SW 1271 (cell line): ENCODE measurements at places on chromosomes 12 and 14.
A peak's percentile ranks its signal among the peaks of the same experiment; 100 is the strongest.

DNA sequence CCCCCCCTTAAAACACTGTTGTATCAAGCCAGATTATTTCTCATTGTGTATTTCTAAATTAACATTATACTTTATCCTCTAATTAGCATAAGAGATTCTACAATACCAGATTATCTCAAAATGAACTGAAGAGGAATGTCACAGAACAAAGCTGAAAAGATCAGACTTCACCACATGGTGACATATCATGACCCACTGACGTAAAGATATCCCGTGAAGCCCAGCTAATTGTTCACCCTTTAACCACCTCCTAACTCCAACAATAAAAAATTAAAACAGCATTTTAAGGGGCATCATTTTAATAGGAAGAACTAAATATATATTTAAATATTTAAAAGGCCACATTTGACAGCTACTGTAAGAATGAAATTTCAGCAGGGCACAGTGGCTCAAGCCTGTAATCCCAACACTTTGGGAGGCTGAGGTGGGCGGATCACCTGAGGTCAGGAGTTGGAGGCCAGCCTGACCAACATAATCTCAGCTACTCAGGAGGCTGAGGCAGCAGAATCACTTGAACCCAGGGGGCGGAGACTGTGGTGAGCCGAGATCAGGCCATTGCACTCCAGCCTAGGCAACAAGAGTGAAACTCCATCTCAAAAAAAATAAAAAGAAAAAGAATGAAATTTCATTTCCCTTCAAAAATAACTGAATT lies 29.0 kb downstream of the CDK17 start:
- DNase-seq = no peak

DNA sequence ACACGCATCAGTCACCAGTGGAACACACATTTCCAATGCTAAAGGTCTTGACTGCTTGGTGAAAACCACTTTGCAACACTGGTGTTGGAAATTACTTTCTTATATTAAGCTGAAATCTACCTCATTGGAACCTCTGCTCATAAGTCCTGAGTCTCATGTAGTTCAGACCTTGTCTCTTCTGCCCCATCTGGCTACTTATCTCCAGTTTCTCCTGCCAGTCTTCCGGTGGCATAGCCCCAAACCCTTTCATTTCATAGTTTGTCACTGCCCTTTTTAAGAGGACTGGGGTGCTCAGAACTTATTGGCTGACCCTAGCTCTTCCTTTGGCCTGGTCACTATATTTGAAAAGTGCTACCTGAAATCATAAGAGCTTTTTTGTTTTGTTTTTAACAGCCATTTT lies 43.7 kb downstream of the HELB start:
- no peak for DNase-seq

- DNase-seq = no peak
Measured at GRCh38 chr14:92603309-92604242, 90.0 kb downstream of the RIN3 start.

DNA sequence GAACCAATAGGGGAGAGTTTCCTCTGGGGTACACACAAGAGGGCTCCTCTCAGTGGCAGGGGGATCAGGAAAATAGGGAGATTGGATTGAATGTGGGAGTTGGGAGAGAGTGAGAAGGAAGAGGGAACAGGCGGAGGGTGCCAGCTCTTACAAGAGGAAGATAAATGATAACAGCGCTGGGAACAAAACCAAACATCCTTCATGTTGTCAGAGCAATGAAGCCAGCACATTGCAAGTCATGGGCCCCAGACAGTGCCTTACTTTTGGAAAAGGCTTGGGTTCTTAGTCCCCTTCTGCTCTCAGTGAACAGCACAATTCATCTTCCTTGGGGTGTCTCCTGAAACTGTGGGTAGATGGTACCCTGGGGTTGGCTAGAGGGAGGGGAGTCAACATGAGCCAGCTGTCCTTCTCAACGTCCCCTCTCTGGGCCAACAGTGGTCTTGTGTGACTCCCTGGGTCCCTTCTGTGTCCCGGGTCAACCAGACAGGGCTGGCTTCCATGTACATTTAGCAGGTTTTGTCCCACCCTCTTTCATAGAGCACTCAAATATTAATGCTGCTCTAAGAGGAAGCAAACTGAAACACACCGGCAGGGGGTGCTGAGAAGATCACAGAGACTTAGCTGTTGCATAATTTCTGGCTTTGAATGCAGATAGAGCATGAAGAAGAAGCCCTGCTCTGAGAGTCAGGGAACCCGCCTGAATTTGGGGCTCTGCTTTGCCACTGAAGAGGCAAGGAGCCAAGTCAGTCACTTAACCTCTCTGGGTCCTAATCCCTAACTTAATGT lies 138.5 kb downstream of the ESRRB start:
- no peak for DNase-seq

- no peak for DNase-seq
Measured at GRCh38 chr12:52225752-52226151, 7.3 kb upstream of the KRT7 start.

- DNase-seq = no peak
Measured at GRCh38 chr12:2693244-2693860, 101.4 kb upstream of the FKBP4 start.

DNA sequence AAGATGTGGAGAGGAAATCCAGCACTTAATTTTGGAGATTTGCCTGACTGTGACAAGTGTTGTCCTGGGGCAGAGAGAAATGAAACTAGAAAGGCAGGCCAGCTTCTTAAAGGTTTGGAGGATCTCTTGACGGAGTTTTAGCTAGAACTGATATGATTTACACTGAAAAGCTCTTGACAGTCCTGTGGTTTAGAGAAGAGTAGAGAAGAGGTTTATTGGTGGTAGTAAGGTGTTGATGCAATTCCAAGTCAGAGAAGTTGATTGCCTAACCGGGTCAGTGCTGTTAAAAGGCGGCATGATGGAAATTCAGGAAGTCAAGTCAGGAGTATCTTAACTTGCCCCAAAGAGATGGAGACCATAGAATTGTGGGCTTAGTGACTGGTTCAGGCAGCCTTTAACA lies 89.0 kb upstream of the TRAF3 start:
- DNase-seq = no peak

DNA sequence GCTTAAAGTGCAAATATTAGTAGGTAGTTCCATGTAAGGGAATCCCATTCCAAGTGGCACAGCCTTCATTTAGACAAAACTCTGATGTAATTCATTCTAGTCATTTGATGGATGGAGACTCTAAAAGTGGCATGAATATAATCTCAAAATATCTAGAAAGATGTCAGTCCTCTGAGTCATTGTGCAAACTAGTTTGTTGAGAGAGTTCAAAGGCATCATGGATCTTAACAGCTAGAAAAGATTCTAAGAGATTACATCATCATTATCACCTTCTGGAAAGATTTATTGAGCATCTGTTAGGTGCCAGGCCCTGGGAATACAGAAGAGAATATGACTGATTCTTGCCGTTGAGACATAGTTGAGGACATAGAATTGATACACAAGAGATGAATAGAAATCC lies 30.7 kb downstream of the CRADD start:
- peak; percentile 6 for DNase-seq

DNA sequence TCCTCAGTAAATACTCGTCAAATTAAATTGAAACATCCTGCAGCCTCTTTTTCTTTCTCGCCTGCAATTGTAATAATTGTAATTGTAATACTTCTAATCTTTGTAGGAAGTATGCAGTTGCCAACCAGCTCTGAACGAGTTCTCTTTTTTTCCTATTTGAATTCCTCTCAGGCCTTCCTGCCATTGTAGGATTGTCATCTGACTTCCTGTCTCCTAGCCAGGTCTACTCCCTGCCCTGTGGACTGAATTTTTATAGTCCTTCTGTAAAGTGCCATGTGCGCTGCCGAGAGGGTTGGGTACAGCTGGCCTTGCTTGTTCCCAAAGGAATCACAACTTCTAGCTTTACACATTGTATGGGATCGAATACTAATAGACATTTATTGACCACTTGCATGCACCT lies 183.3 kb downstream of the SSPN start:
- no peak for DNase-seq

GRCh38 chr14:46964378-46964777 lies 312.8 kb upstream of the RPL10L start:
- no peak for DNase-seq

GRCh38 chr12:78914859-78915331 lies 50.3 kb downstream of the SYT1 start:
- DNase-seq = no peak

GRCh38 chr14:30620178-30620577 lies 1.9 kb upstream of the SCFD1 start:
- peak; percentile 64 for DNase-seq

GRCh38 chr14:45145214-45145613 lies 9.5 kb downstream of the FANCM start:
- no peak for DNase-seq

- DNase-seq = no peak
Measured at GRCh38 chr14:105151838-105152793, 16.5 kb downstream of the JAG2 start.

- DNase-seq = no peak
Measured at GRCh38 chr14:102584871-102585869, 7.3 kb upstream of the RCOR1 start.

GRCh38 chr12:108826101-108826806 lies 31.1 kb downstream of the SSH1 start:
- no peak for DNase-seq

GRCh38 chr12:11687528-11687927 lies 38.1 kb downstream of the ETV6 start:
- no peak for DNase-seq

DNA sequence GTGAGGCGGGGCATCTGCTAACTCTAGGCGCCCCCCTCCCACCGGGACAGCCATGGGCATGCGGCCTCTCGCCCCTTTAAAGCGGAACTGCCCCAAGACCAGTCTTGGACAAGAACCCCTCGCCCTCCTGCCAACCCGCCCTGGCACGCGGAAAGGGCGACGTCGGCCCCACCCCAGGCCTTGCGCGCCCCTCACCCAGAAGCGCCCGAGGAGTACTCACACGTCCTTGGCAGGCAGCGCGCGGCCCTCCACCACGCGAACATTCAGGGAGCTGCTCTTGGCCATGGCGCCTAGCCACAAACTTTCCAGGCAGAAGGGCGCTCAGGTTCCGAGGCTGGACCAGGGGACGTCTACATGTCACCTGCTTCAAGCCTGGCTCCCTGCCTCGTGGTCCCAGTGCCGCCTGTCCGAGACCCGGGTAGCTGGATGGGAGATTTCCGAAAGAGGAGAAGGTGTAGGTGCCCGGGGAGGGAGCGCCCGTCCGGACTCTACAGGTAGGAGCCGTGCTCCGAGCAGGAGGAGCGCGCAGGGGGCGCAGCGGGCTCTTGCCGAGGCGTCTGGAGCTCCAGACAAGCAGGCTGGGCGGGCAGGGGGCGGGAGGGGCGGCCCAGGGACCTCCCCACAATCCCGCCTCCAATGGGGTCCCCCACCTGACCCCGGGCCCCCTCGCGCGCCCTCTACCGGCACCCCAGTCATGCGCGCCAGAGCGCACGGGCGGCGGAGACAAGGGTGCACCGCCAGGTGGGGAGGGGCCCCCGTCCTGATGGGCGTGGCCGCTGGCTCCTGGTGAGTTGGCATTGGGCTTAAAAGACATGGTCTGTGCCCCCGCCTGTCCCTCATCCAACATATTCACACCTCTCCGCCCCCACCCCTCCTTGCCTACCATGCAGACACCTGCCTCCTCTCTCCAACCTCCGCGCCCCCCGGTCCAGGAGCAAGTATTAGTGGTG lies at the start of gene RASAL1:
Gene RASAL1 (minus strand): TSS at position 584 of the 950 bp plus-strand sequence. CDS start 299 bp downstream, at position 285.
- DNase-seq = no peak

- no peak for DNase-seq
Measured at GRCh38 chr12:100566887-100567637, 6.4 kb upstream of the GAS2L3 start.

DNA sequence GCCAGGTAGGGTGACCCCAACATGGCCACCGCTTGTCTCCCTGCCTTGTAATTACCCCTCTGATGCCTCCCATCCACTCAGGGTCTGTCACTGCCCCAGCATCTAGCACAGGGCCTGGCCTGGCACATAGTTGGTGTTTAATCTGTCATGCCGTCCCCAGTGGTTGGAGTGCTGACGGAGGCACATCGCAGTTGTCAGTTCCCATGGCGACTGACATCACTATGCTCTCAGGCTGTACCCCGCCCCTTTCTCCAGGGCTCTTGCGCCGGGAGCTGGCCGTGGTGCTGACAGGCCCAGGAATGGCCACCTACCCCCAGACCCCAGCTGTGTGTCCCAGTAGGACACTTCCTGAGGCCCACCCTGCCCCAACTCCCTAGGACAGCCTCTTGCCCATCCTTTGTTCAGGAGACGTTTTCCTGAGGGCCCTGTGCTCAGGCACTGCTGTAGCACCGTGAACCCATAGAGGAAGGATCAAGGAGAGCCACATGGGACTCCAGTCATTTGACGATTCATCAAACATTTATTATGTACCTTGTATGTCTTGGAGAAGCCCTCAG lies 23.0 kb downstream of the FAM222A start:
- no peak for DNase-seq

DNA sequence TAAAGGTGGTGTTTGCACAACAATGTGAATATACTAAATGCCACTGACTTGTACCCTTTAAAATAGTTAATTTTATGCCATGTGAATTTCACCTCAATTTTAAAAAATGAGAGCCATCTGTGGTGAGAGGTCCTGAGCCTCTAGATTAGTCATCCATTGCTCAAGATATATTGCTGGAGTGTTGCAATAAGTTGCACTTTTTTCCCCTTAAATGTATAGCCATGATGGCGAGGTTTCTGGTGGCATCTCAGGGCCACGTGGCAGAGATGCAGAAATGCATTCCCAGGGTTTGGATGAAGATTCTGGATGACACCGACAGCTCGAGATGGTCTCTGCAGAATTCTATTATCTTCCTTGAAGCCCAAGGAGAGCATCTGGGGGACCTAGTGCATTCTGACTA lies 153.7 kb downstream of the AACS start:
- no peak for DNase-seq

GRCh38 chr12:19196959-19197630 lies 67.6 kb downstream of the PLEKHA5 start:
- no peak for DNase-seq

- no peak for DNase-seq
Measured at GRCh38 chr14:23877538-23878180, 75.9 kb upstream of the DHRS4 start.

DNA sequence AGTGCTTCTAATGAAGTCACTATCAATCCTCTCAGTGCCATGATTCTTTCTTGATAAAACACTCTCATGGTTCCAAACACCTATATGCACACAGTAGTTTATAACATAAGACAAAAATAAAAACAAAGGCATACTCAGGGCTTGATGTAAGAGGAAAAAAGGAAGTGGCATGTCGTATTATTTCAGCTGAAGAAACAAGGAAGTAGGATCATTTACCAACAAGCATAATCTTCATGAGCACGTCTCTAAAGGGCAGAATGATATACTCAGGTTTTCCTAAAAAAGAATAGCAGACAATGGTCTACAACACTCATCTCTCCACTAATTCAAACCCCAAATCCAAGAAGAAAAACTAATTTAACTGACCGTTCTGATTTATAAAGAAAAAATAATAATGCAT lies 33.9 kb downstream of the NUMB start:
- no peak for DNase-seq

GRCh38 chr12:17076811-17077210 lies 470.8 kb upstream of the LMO3 start:
- DNase-seq = no peak
